ENCODE measurements at places on chromosomes 6 and 20.

DNA sequence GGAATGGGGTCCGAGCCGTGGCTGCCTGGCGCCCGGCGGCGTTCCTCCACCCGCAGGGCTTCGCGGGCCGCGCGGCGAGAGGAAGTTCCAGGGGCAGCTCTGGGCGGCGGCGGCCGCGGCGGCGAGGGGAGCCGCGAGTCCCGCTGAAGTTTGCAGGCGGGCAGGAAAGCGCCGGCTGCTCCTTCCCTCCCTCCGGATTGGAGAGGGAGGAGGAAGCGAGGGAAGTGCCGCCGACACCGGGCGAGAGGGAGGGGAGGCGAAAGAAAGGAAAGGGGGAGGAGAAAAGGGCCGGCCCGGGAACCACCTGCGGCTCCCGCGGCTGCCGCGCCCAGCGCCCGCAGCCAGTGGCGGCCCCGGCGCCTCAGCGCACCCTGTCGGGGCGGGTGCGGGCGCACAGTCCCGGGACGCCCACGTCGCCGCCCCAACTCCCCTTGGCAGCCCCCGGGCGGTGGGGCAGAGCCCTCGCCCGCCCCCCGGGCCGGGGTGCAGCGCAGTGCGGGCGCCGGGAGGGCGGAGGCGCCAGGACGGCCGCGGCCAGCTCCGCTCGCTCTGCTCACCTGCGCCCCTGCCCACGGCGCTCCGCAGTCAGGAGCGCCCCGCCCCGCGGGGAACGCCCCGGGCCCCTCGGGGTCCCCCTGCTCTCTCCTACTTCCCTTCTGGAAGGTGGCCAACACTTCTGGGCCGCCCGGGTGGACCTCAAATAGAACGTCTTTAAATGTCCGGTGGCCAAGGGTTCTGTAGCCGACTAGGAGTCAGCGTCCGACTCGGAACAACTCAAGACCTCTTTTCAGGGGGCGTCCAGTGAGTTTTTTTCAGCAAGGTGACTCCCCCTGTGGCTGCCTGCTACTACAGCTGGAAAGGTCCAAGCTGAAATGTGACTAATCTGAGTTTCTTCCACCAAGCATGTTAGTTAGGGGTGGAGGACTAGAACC lies 80.3 kb upstream of the CCDC28A start:
- DNase-seq, result peak; percentile 70

DNA sequence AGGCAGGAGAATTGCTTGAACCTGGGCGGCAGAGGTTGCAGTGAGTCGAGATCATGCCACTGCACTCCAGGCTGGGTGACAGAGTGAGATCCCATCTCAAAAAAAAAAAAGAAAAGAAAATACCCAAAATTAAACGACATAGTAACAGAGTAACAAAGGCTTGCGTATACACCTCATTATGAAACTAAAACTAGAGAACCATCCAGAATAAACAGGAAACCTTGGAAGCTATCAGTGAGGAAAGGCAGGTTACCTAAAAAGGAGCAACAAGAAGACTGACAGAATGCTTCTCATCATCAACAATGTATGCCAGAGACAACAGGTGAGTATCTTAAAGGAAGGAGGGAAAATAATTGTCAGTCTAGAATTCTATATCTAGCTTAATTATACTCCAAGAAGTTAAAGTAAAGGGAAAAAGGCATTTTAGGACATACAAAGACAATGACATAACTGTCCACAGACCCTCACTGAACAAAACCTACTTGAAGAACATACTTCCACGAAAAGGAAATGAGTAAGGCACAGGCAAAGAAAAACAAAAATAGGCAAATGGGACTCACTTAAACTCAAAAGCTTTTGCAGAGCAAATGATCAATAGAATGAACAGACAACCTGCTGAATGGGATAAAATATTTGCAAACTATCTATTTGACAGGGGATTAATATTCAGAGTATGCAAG lies 64.1 kb upstream of the NT5E start:
- DNase-seq, result no peak

DNA sequence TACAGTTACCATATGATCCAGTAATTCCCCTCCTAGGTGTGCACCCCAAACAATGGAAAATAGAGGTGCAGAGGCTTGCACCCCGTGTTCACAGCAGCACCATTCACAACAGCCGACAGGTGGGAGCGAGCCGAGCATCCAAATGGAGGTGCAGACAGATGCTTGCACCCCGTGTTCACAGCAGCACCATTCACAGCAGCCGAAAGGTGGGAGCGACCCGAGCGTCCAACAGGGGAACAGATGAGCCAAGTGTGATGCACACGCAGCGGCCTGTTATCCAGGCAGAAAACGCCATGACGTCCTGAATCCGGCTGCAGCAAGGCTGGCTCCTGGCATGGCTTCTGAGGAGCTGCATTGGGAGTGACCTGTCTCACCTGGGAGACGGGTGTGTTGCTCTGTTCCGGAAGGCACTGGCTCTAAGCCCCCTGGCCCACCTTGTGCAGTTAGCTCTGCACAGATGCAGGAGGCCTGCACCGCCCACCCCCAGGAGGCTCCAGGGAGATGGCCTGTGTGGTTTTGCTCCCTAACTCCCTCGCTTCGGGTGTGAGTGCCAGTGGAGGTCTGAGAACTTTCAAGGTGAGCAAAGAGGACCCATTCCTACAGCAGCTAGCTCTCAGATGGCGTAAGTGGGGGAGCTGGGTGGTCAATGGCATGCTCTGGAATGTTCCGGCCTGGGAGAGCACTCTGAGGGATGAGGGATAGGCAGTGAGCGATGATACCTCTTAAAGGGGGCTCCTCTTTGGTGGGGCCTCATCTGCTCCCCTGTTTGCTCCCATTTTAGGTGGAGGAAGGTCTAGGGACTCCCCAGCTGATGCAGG lies 47.8 kb upstream of the FRMD1 start:
- no peak for DNase-seq

- DNase-seq, result no peak
Measured at GRCh38 chr6:143792402-143793279, 50.5 kb upstream of the LTV1 start.

GRCh38 chr6:68779366-68779765 lies 144.3 kb downstream of the ADGRB3 start:
- DNase-seq, result no peak

DNA sequence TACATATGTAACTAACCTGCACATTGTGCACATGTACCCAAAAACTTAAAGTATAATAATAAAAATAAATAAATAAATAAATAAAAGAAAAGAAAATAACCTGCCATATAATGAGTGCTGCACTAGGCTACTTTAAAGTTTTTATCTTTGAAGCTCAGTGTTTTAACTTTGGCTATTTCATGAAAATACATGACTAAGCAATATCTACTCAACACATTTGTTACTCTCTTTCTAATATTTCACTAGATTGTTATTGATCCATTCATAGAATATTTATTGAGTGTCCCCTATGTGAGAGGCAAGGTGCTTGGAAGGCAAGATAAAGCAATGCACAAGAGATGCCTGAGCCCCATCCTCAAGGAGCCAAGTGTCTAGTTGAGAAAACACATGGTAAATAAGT lies 221.7 kb downstream of the SLC35F1 start:
- DNase-seq, result no peak

DNA sequence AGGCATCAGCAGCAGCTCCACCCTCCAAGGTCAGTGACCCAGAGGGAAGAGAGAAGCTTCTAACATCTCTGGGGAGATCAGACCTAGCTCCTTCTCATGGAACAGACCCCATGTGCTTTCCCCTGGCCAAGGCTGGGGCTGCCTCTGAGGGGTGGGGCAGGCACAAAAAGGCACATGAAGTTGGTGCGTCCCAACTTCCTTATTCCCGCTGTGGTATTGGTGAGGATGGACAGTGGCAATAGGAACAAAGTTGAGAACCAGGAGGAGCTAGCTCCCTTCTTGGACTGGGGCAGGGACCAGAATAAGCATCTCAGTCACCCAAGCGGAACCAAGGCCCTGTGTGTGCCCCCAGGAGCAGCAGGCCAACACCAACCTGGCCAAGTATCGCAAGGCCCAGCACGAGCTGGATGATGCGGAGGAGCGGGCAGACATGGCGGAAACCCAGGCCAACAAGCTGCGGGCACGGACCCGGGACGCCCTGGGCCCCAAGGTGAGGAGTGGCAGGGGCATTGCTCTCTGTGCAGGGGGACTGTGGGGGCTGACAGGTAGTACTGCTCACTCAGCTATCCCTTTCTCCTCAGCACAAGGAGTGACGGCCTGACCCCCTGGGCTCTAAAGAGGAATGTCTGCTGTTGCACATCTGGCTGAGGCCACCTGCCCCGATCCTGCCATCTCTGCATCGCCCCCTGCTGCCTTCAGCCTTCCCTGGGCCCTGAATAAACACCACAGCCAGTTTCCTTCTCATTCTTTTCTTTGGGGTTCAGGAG lies 46.1 kb downstream of the MYH7B start:
- peak; percentile 33 for DNase-seq

GRCh38 chr6:137320271-137320670 lies 101.1 kb upstream of the IFNGR1 start:
- DNase-seq, result no peak

GRCh38 chr6:29964887-29965562 lies 22.7 kb downstream of the HLA-A start:
- DNase-seq, result peak; percentile 98

GRCh38 chr20:8473459-8473858 lies 341.4 kb downstream of the PLCB1 start:
- DNase-seq, result no peak

GRCh38 chr20:59948212-59948611 lies 8.0 kb downstream of the FAM217B start:
- peak; percentile 55 for DNase-seq

- peak; percentile 3 for DNase-seq
Measured at GRCh38 chr6:162363757-162364156, 363.8 kb downstream of the PRKN start.

- DNase-seq, result no peak
Measured at GRCh38 chr6:119329794-119330180, 19.8 kb downstream of the MAN1A1 start.

GRCh38 chr20:7010527-7010926 lies 243.0 kb downstream of the BMP2 start:
- DNase-seq, result no peak

GRCh38 chr6:146423452-146423851 lies 120.2 kb upstream of the RAB32 start:
- DNase-seq, result peak; percentile 35

DNA sequence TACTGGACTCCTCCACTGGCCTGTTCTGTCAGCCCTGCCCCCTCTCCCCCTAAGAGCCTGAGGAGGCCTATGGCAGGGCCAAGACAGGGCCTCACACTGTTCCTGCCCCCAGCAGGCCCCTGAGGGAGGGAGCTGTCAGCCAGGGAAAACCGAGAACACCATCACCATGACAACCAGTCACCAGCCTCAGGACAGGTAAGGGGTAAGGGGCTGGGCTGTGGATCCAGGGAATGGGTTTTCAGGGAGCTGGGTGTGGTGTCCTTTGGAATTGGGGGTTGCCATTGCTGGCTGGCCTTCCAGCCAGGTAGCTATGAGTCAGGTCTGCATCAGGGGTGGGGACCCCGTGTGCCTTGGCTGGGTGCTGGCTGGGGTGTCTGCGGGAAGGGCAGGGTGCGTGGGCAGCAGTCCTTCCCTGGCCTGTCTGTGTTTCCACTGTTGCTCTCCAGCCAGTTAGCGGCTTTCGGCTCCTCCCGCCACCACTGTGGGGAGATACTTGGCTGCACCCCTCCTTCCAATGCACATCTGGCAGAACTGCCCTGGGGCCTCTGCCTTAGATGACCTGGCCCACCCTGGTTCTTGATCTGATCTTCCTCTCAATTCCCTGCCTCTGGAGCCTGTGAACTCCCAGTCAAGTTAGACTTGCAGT lies 3.9 kb downstream of the SLC29A1 start:
- DNase-seq, result no peak

GRCh38 chr20:5181492-5181891 lies 54.7 kb downstream of the CDS2 start:
- DNase-seq, result no peak

- DNase-seq, result no peak
Measured at GRCh38 chr6:105726902-105727655, 324.2 kb upstream of the PREP start.

- DNase-seq, result no peak
Measured at GRCh38 chr6:71383476-71383875, 94.9 kb downstream of the OGFRL1 start.

GRCh38 chr6:154298297-154298696 lies 58.3 kb downstream of the IPCEF1 start:
- DNase-seq, result no peak

GRCh38 chr20:60249436-60249835 lies 291.2 kb downstream of the CDH26 start:
- no peak for DNase-seq

GRCh38 chr6:92840246-92840930 lies 579.0 kb downstream of the EPHA7 start:
- DNase-seq, result no peak

GRCh38 chr20:44616604-44616964 lies 34.2 kb downstream of the PKIG start:
- DNase-seq, result no peak

- no peak for DNase-seq
Measured at GRCh38 chr6:131173680-131174079, 38.4 kb downstream of the AKAP7 start.

GRCh38 chr6:154590756-154591155 lies 80.3 kb upstream of the CNKSR3 start:
- no peak for DNase-seq

GRCh38 chr20:24487648-24488047 lies 18.2 kb downstream of the SYNDIG1 start:
- no peak for DNase-seq

- no peak for DNase-seq
Measured at GRCh38 chr6:55131616-55132015, 42.7 kb upstream of the HCRTR2 start.

DNA sequence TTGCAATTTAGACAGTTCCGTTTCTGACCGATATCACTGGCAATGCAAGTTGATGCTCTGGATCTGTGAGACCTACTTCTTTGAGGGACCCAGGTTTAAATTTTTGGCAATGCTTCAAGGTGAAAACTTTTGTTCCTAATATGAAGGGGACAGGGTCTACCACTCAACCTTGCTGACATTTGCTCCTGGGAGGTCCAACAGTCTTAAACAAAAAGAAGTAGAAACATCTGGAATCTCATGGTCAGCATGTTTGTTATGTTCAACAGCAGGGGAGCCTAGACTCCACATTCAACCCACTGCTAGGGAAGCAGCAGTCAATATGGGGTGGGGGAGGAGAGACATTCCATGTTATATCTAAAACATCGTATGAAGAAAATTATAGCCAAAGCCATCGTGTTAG lies 196.4 kb downstream of the SIM1 start:
- no peak for DNase-seq

DNA sequence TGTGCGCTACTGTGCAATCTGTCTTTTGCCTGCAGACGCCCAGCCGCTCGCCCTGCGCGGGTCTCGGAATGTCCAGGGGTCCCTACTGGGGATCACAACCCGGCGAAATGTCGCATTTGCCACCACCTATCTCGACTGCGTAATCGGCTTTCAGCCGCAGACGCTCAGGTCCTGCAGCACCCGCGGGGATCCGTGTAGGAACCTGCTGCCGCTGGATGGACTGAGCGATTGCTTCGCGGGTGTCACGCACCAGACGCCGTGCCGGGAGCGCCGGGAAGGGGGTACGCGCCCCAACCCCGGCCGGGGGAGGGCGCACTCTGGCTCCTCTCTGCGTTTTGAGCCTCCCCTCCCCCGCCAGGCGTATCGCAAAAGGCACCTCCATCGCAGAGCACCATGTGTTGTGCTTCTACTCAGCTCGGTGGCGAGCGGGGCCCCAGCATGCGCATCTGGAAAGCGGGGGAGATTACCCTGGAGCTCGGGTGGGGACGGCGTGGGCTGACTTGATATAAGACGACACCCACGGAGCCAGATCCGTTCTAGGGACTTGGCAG lies 747 bp upstream of the PTPRA start:
- DNase-seq, result peak; percentile 93

GRCh38 chr6:13251242-13251641 lies 77.1 kb downstream of the TBC1D7 start:
- no peak for DNase-seq

- DNase-seq, result no peak
Measured at GRCh38 chr6:88835210-88835609, 128.2 kb downstream of the RNGTT start.
